IMR-90 (cell line): ENCODE measurements at places on chromosomes 5 and 9. TPM values are rescaled to one million over a fixed set of nuclear protein-coding genes. Genes with fewer than 3 reads are reported as not detected.

Gene GHR
- total RNA-seq = 1.1 TPM in 2 replicates

Gene ZNF454
- total RNA-seq = under 0.01 and 0.18 TPM in 2 replicates

GRCh38 chr5:163448491-163448890 is 11.1 kb downstream of the CCNG1 start:
- no peak for DNase-seq

DNA sequence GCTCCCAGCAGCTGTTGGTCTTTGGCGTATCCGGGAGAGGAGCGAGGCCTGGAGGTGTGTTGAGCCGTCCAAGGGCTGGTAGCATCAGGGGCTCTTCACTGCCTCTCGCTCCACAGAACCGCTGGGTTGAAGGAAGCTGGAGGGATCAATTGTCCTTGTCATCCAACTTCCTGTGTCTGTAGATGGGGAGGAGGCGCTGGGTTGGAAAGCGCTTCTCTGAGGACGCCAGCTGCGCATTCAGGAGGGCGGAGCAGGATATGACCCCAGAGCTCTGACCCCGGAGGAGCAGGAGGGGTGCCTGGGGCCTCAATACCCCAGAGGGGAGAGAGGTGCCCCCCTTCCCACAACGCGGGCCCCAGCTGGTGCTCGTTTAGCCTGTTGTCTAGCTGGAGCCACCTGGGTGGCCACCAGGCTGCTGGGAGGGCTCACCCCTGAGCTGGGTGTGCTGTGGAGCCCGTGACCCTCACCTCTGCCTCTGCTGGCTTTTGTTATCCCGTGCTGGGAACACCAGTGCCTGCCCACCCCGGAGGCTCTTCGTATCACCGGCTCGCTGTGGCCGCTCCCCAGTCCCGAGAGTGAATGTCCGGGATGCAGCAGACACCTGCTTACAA is 2.0 kb upstream of the DBH start:
- no peak for DNase-seq

DNA sequence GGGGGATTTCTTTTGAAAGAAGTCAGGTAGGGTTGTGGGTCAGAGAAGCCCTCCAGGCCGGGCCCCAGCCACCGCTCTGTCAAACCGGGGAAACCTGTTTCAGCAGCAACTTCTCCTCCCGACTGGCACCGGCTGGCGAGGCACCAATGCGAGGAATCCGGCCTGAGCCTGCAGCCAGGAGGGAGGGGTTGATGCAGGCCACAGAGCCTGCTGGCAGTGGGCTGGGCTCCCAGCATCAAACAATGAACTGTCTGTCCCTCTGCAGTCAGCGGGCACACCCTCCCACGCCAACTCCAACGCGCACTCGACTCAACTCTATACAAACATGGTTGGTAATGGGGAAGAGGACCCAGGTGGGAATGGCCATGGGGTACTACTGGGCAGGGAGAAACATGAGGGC is 12.1 kb downstream of the PCDH1 start:
- no peak for DNase-seq

DNA sequence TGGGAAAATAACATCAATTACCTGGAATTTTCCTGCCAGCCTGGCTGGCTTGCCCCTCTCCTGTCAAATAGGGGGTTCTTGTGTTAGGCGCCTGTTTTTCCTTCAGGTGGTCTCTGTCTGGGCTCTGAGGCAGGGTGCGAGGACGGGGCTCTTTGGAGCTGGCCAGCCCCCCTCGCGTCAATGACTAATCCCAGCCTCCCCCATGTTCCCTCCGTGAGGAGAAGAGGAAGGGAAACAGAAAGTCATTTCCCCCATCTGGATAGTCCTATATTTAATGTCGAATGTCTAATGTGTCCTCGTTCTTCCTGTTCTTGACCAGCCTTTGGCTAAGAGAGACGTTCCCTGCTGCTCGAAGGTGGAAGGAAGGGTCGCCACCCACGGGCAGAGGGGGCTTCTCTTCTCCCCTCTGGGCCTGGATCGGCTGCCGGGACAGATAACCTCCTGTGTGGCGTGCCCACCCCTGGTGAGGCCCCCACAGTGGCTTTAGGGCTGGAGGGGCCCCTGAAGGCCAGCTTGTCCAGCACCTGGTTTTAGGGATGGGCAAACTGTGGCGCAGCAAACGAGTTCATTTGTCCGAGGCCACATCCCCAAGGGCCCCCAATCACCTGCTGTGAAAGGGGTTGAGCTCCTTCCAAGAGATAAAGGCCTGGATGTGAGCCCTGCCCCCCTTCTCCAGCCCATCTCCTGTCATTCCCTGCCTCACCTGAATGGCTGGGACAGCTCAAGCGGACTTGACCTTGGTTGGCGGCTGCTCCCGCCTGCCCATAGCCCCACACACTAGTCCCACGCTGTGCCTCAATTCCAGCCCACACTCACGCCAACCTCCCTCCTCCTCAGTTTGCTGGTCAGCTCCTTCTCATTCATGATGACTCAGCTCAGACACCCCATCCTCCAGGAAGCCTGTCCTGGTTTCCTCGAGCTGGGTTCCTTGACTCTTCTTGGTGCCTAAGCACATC is 35.9 kb upstream of the UNC5A start:
- DNase-seq = no peak

Gene PCDHB2
- total RNA-seq = 0.36 and 0.56 TPM in 2 replicates

Gene TAF11L10
- total RNA-seq = not detected in 2 replicates
